ENCODE measurements at places on chromosomes 12 and 14.

- no peak for DNase-seq
These were observed 363.0 kb upstream of the FKBP4 start for GRCh38 chr12:2431810-2432209.

DNA sequence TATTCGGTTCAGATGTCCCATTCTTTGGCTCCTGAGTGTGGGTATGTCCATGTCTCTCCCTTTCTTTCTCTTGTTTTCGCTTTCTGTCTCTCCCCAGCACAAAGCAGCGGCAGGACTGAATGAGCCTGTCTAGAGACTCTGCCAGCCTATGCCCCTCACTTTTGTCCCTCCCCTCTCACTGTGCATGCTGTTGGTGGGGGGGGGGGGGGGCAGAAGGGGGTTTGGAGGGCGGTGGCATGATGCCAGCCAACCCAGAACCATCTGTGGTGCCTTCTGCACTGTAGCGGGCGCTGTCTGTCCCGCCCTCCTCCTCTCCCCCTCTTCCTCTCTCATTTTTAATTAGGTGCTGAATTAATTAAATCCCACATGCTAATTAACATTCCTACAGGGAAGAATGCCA is 17.7 kb downstream of the NGDN start:
- DNase-seq, result no peak

GRCh38 chr14:97283005-97283403 is 485.8 kb downstream of the VRK1 start:
- no peak for DNase-seq

DNA sequence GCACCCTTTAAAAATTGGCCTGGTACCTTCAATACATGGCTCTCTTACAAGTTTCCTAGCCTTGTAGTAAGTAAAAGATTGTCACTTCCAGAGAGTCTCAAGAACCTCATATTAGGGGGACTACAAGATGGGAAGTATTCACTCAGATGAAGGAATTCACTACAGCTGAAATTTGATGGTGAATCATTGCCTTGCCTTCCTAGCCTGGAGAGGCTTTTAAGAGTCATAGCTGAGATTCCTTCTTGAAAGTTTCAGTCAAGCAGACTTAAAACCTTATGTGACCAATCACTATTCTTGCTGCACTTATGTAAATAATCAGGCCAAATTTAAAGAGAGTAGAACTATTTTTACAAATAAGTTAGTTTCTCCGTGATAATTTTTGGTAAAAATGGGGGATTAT is 451.6 kb downstream of the TRHDE start:
- no peak for DNase-seq

DNA sequence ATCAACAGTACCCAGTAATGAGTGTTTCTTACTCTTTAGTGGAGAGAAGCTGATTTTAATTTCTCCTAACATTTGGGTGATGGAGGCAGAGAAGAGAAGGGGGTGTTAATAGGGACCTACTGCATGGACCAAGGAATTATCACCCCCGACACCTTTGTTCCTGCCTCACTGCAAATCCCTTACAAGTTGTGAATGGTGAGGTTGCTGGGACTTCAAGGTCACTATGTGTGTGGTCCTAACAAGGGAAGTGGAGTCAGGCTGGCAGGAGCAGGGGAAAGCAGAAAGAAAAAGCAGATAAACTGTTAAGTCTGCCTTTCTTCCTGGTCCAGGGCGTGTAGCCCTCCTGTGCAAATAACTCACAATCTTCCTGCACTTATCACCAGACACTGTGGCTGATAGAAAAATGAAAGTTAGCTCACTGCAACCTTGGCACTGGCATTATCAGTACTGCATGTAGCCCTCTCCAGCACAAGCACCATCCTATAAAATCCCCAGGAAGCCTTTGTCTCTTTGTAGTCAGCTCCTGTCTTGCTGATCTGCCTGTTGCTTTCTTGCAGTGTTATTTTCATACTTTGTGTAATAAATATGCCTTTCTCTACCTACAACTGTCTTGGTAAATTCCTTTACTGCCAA is 112.3 kb upstream of the DNM1L start:
- DNase-seq, result no peak

Measured in activated CD8-positive, alpha-beta T cell treated with anti-CD3 and anti-CD28 coated beads for 36 hours (primary cell).